SJSA1 (cell line): ENCODE measurements at places on chromosomes 3 and 15.

- DNase-seq = no peak
Observed at GRCh38 chr15:91522605-91523332, 330.7 kb upstream of the SLCO3A1 start.

DNA sequence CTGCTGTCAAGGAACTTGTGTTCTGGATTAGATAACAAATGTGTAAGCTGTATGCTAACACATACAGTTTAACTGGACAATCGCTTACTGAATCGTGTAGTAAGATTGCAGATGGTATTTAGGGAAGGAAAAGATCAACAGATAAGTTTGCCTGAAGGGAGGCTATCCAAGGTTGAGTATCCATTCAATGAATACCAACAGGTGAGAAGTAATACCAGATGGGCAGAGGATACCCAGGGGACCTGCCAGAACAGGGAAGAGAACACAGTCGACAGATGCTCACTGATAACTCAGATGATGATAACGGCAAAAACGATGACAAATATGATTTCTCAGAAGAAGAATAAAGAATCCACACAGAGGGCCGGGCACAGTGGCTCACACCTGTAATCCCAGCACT is 3.2 kb upstream of the UACA start:
- no peak for DNase-seq

GRCh38 chr3:187025656-187026316 is 95.5 kb downstream of the ST6GAL1 start:
- no peak for DNase-seq

GRCh38 chr3:40689837-40690236 is 165.1 kb downstream of the ZNF621 start:
- DNase-seq = no peak

DNA sequence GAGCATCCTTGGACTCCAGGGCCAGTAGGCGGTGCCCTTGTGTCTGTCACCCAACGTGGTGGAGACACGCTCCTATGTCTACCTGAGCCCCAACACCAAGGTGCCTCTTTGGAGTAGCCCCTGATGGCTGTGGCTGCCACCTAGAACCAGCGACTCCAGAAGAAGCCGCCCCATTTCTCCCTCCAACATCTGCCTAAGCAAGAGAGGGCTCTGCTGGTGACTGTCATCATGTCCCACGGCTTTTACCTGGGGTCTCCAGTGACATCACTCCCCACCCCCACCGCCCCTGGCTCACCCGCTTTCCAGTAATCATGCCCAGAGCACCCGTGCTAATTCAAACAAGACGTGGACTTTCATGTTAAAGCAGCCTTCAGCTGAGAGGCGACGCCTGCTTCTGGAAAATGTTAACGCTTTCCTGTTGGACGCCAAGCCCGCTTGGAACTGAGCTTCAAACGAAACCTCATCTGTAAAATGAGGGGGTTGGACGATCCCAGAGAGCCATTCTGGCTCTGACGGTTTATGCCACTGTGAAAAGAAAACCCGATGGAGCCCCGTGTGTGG is 57.0 kb downstream of the ISG20 start:
- DNase-seq = no peak

DNA sequence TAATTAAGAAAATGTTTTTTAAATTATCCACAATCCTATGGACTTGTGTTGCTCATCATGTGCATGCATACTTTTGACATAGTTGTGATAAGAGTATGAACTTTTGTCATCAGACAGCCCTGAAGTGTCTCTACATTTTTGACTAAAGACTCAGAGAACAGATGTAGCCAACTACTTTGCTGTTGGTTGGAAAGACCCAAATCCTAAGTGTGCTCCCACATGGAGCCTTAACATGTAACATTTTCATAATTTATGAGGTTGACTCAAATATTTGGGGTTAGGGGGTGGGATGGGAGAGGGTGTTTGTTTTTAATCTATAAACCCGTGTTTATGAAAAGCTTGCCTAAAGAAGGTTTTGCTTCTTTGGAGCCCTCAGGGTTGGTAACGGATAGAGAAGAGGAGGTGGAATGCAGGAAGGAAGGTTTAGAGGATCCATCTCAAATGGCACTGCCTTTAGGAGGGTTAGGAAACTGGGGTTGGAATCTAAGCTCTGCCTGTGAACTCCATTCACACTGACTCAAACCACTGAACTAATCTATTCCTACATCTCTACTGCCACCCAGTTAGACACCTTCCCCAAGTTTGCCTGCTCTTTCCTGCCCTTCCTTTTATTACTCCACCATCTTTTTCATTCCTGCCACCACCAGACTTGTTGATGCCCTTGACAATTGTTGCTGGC is 3.7 kb downstream of the BOC start:
- no peak for DNase-seq
